T-helper 9 cell (primary cell): ENCODE measurements at places on chromosomes 4 and X.

- no peak for DNase-seq
These were observed 1.7 kb downstream of the GPRIN3 start for GRCh38 chr4:89305712-89306437.

DNA sequence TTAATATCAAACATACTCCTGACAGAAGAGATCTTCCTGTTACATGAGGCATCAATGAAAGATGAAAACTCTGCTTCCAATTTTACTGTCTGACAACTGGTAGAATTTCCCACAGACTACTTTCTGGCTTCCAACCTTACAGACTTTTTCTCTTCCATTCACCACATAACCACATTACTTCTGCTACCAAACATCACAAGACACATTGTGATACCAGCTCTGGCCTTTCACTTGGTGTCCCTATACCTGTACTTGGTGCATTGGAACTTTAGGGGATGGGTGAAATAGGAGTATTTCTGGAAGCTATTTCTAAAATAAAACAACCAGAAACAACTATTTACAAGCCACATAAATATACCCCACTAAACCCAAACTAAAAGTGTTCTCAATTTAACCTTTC is 20.5 kb downstream of the AMTN start:
- no peak for DNase-seq

- DNase-seq, result no peak
These were observed 712.4 kb upstream of the LCORL start for GRCh38 chr4:18733961-18734360.

DNA sequence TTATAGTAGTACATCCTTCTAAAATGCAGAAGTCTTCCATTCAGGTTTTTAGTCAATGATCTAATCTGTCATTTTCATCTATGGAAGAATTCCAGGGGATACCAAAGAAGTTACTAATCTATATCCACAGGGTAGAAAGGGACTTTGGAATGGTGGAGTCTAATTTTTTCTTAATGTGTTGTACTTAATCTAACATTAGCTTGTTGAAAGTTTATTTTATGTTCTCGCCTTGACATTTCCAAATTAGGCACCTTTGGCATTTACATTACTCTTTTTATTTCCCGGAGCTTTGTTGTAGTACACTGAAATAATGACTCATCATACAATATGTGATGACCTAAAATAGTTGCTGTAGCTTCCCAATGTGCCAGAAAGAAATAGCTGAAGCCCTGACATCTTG is 91.5 kb downstream of the HTR2C start:
- no peak for DNase-seq

DNA sequence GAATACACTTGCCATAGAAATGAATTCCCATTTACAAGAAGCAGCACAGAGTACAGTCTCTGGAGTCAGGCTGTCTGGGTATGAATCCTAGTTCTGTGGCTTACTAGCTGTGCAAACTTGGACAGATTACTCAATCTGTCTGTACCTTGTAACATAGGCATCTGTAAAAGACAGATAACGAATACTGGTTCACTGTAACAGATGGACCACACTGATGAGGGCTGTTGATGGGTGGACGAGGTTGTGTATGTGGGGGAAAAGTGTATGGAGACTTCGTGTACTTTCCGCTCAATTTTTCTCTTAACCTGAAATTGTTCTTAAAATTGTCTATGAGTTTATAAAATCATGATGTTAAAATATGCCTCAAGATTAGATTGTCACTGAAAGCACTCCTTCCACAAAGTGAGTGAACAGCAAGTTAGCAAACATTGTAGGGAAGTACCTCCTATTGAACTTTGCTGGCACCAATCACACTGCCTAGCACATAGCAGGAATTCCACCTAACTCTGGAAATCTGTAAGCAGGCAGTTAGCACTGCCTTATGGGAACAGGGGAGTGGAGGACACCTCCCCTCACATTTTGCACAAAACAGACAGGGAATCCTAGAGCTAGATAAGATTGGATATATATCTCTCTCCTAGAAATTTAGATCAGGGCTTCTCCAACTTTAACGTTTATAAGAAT is 6.5 kb upstream of the EXOSC9 start:
- DNase-seq, result no peak

DNA sequence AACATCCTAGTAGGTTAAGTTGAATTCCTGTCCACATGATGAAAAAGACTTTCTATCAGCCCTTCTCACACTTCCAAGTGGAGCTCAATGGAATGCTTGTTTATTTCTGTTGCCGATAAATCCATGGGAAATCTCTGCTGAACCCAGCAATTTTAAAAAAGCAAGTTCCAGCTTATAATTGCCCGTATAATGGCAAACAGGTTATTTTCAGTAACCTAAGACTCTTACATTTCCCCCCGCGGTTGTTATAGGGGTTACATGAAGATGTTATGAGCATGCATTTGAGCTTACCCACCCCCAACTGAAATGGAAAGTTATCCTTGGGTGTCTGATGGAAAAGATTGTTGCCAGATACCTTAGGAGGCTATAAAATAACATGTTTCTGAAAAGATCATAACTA is 136.2 kb downstream of the PALLD start:
- DNase-seq, result no peak

DNA sequence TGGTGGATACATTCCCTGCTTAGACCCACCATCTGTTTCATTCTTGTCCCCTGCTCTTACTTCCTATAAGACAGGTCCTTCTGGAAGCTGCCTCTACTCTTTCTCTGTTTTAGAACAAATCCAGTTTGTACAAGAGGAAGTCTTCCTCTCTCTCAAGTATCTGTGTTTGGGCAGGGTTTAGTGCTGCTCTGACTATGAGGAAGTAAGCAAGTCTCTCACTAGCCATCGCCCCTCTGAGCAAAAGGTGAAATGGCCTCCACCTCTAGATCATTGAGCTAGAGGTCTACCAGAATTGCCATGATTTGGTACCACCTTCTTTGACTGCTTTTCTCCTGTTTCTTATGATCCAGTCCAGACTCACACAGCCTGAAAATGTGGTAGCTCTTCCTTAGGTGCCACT is 8.4 kb downstream of the BTK start:
- DNase-seq, result no peak

DNA sequence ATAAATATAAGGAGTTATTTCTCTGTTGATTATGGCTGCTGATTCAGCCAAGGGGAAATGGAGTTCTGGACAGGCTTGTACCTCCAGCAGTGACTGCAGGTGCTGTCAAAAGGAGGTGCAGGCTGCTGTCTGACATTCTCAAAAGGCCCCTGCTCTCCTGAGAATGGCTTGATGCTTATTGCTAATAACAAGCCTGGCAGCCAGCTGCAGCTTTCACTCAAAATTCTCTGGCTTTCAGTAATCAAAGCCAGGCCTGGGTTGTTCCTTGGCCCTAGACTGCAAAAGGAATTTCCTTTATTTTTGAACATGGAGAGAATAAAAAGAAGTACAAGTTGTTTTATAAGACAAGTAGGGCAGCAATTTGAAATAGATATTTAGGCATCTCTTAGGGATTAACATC is 575.9 kb downstream of the MID1IP1 start:
- DNase-seq, result no peak

GRCh38 chrX:24343719-24344118 is 16.7 kb upstream of the SUPT20HL1 start:
- DNase-seq, result no peak

- no peak for DNase-seq
These were observed 444.8 kb upstream of the SLIT2 start for GRCh38 chr4:19806865-19807264.

DNA sequence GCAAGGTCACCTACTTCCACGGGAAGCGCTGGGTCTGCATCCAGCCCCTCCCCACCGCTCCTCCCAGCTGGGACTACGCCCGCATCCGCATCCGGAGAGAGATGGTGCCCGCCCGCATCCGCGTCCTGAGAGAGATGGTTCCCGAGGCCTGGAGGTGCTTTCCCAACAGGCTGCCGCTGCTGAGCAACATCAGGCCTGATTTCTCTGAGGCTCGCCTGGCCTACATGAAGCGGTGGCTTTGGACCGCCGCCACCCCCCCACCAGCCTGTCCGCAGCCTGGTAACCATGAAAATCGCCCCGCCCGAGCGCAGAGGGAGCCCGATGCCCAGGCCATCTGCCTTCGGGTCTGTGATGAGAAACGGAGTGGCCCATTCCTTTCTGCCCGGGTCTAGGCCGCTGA is 18.1 kb downstream of the CLTRN start:
- no peak for DNase-seq

DNA sequence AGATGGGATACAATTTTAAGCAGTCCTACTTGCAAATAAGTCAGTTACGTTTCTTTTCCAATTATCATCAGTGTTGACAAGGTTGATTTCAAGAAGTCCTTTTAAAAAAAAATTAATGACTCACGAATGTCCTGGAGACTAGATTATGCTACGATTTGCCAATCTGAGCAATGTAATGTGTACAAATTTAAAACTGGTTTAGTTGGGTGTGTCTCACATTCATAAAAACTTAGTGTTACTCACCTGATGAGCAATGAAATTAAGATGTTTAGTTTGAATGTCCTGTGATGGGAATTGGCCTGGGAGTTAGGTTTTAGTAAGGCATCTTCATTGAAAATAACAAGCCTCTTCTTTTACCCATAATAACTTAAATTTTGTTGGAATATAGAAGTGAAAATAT is 136.7 kb upstream of the POF1B start:
- DNase-seq, result no peak

DNA sequence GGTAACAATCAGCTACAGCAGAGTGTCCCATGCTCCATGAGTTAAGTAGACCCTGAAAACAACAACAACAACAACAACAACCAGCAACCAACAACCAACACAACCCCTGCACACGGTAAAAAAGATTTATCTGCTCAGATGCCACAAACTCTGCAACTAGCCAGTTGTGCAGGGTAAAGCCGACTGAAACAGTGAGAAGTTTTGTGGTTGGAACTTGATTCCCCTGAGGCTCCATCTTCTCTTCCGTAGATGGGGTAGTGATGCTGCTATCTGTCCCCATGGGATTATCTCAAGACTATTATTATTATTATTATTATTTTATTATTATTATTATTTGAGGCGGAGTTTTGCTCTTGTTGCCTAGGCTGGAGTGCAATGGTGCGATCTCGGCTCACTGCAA is 50.6 kb upstream of the RAPGEF2 start:
- no peak for DNase-seq

- DNase-seq, result no peak
These were observed 76.8 kb downstream of the ENOX2 start for GRCh38 chrX:130826249-130826648.

GRCh38 chr4:42478509-42478908 is 81.2 kb downstream of the SHISA3 start:
- no peak for DNase-seq

DNA sequence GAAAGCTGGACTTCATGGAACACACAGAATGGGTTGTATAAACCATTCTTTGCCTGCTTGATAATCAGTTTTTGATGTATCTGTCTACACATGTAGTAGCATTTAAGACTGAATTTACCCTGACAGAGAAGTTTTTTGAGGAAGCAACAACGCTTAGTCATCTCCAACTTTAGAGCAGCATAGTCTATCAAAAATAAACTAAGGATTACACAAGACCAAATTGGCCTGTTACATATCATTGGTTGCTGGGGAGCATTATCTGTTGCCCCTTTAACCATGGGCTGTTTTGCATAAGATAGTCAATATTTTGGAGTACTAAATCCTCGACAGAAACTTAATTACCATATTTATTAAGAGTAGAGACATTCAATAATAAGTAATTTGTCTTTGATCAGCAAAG is 347.4 kb downstream of the FAM47B start:
- no peak for DNase-seq

- no peak for DNase-seq
These were observed 60.4 kb downstream of the EFNB1 start for GRCh38 chrX:68889249-68889648.

DNA sequence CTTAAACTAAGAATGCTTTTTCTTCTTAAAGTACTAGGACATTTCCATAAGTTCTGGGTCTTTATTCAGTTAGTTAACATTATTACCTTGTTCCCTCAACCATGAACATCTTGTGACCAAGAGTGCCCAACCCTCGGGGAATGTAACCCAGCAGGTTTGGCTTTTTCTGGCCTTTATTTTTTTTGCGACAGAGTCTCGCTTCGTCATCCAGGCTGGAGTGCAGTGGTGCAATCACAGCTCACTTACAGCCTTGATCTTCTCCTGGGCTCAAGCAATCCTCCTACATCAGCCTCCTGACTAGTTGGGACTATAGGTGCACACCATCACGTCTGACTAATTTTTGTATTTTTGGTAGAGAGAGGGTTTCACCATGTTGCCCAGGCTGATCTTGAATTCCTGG is 65.1 kb downstream of the USP11 start:
- no peak for DNase-seq

- no peak for DNase-seq
These were observed 113.9 kb downstream of the GRIA3 start for GRCh38 chrX:123298026-123298425.

DNA sequence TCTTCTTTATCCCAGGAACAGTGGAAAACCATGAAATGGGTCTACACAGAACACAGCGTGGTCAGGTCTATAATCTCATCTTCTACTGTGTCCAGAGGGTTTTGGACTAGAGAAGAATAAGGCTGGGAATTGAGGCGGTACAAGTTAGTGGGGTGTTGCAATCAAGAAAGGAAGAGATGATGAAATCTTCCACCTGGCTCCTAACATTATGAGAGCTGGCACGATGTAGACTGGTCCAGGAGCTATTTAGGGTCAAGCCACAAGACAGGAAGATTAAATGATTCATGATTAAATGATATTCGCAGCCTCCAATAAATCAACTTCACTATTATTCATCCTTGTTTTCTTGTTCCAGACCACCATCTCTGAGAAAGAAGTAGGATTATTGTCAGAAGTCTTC is 88.0 kb downstream of the ARSF start:
- no peak for DNase-seq

GRCh38 chrX:69203638-69204037 is 38.4 kb upstream of the PJA1 start:
- no peak for DNase-seq

- DNase-seq, result no peak
These were observed 101.9 kb downstream of the LNX1 start for GRCh38 chr4:53489279-53489889.

GRCh38 chr4:6855692-6856297 is 53.8 kb upstream of the TBC1D14 start:
- no peak for DNase-seq

GRCh38 chr4:180394730-180395129 is 1848.5 kb upstream of the TENM3 start:
- no peak for DNase-seq

- DNase-seq, result no peak
These were observed 13.1 kb downstream of the RP2 start for GRCh38 chrX:46849933-46850332.
